ENCODE measurements at places on chromosomes 7 and 10.

- no peaks in the 10 kb centered on the region for H3K27me3 ChIP-seq
- no peak for DNase-seq
- H3K4me3 ChIP-seq: no peak overlapping the region
Measured at GRCh38 chr7:74037609-74038008, 9.6 kb downstream of the ELN start.

DNA sequence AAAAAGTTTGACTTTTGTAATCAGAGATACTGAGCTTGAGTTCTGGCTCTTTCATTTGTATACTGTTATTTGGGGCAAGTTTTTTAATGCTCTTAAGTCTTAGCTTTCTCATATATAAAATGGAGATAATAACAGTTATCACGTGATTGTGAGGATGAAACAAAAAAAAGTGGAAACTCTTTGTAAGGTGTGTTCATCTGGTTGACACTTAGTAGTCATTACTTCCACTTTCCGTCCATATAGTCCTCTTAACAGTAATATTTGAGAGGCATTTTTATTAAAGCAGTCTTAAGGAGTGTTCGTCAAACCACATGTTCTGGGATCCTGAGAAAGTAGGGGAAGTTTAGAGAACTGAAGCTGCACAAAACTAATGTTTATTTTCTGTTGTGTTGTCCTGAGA, 65.6 kb downstream of the PTEN start:
- peaks cover 36% of the 10 kb centered on the region for H3K36me3 ChIP-seq
- H3K27me3 ChIP-seq: no peaks in the 10 kb centered on the region
- peaks cover 50% of the 10 kb centered on the region for H3K4me1 ChIP-seq

- H3K4me3 ChIP-seq: no peak overlapping the region
- H3K27me3 ChIP-seq: no peaks in the 10 kb centered on the region
- H3K4me1 ChIP-seq: no peaks in the 10 kb centered on the region
- no peak for DNase-seq
- H3K27ac ChIP-seq: no peak overlapping the region
Measured at GRCh38 chr7:46885167-46885566, 696.7 kb downstream of the TNS3 start.

DNA sequence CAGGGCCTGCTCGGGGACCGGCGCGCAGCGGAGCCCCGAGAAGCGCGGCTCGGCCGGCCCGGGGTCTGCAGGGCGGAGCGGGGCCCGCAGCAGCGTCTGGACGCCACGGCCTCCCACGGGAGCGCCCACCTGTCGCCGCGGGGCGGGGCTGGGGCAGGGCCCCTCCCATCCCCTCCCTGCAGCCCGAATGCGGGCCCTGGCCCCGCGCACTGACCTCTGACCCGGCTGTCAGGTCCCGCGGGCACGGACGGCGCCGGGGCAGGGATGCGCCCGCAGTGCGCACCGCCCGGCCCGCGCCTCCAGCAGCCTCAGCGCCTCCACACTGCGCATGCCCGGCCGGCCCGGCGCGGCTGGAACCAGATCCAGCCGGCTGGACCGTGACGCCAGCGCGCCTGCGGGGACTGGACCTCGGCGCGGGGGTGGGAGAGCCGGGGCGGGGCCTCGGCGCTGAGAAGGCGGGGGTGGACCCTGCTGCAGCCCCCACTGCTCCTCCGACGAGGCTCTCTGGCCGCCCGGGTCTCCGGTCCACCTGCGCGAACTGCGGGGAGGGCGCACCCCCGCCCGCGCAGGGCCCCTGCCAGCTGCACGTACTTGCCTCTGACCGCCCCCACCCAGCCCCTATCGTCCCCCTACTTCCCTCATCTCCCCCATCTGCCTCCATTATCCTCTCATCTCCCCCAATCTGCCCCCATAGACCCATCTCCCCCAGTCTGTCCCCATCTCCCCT, 16.1 kb upstream of the GPR146 start:
- H3K36me3 ChIP-seq: peaks cover 27% of the 10 kb centered on the region
- H3K4me1 ChIP-seq: peaks cover 20% of the 10 kb centered on the region
- DNase-seq: peak; percentile 90
- no peaks in the 10 kb centered on the region for H3K27me3 ChIP-seq
- H3K4me3 ChIP-seq: peak overlapping the region; percentile 94

DNA sequence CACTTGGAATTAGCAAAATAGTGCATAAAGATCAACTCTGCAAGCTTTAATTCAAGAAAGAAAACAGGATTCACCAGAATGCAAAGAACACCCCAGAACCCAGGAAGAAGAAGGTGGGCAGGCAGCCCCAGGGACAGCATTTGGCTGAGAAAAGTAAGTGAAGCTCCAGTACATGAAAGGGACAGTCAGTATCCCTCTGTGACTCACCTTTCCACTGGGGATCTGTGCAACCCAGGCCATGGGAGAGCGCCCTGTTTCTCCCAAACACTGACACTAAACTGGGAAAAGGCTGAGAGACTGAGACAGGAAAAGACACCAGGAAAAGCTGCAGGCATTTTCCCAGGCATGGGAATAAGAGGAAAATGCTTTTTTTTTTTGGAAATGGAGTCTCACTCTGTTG, 28.2 kb downstream of the SNX13 start:
- no peak overlapping the region for H3K27ac ChIP-seq
- no peak for DNase-seq
- no peaks in the 10 kb centered on the region for H3K27me3 ChIP-seq
- peaks cover 5% of the 10 kb centered on the region for H3K36me3 ChIP-seq
- no peak overlapping the region for H3K4me3 ChIP-seq

- H3K27ac ChIP-seq: no peak overlapping the region
- no peak for DNase-seq
- no peaks in the 10 kb centered on the region for H3K27me3 ChIP-seq
Measured at GRCh38 chr10:103789161-103789560, 66.2 kb downstream of the SH3PXD2A start.

DNA sequence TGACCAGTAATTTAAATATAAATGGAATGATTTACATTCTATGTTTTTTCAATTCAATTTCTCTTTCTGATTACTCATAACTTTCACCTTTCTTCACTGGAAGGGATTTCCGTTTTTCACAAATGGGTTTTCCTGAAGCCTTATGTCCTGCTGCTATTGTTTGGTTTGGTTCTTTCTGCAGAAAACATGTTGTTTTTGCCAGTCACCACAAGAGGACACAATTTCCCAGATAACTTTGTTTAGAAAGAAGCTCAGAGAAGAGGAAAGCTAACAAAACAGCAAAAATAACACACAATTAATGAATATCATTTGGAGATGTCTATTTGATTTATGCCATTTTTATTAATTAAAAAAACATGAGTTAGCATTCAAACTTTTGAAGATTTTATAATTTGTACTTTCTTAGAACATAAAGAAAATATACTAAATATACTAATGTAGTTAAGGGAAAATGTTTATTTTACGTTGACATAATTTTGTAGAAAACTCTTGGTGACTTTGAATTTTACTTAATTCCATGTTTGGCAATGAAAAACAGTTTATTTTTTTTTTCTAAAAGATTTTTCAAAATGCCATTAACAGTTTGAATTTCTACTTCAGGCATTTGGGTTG, 4.6 kb upstream of the TWIST1 start:
- H3K27me3 ChIP-seq: no peaks in the 10 kb centered on the region
- peak; percentile 72 for DNase-seq
- no peak overlapping the region for H3K4me3 ChIP-seq
- peaks cover 2% of the 10 kb centered on the region for H3K36me3 ChIP-seq
- H3K27ac ChIP-seq: no peak overlapping the region

DNA sequence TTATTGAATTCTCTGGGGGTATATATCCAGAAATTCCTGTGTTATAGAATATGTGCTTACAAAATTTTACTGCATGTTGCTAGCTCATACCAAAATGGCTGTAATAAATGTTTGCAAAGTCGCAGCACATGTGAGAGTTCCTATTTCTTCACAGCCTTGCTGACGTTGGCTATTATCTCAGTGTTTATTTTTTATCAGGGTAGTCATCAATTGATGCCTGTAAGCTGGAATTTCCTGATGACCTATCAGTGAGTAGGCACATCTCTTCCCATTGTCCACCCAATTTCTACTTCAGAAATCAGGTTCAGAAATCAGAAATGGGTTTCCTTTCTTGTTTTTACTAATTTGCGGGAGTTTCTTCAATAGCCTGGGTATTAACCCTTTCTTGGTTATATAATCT, 268.1 kb upstream of the FZD8 start:
- H3K27ac ChIP-seq: peak overlapping the region; percentile 59
- peaks cover 31% of the 10 kb centered on the region for H3K4me1 ChIP-seq
- no peaks in the 10 kb centered on the region for H3K36me3 ChIP-seq
- H3K4me3 ChIP-seq: no peak overlapping the region
- peak; percentile 72 for DNase-seq
- H3K27me3 ChIP-seq: no peaks in the 10 kb centered on the region

GRCh38 chr7:16420649-16421332, 547 bp downstream of the CRPPA start:
- H3K27ac ChIP-seq: peak overlapping the region; percentile 89
- H3K27me3 ChIP-seq: no peaks in the 10 kb centered on the region
- DNase-seq: peak; percentile 90
- H3K4me3 ChIP-seq: peak overlapping the region; percentile 47
- H3K4me1 ChIP-seq: peaks cover 51% of the 10 kb centered on the region

- no peaks in the 10 kb centered on the region for H3K36me3 ChIP-seq
- no peak overlapping the region for H3K27ac ChIP-seq
Measured at GRCh38 chr7:1421020-1421790, 38.1 kb downstream of the MICALL2 start.

DNA sequence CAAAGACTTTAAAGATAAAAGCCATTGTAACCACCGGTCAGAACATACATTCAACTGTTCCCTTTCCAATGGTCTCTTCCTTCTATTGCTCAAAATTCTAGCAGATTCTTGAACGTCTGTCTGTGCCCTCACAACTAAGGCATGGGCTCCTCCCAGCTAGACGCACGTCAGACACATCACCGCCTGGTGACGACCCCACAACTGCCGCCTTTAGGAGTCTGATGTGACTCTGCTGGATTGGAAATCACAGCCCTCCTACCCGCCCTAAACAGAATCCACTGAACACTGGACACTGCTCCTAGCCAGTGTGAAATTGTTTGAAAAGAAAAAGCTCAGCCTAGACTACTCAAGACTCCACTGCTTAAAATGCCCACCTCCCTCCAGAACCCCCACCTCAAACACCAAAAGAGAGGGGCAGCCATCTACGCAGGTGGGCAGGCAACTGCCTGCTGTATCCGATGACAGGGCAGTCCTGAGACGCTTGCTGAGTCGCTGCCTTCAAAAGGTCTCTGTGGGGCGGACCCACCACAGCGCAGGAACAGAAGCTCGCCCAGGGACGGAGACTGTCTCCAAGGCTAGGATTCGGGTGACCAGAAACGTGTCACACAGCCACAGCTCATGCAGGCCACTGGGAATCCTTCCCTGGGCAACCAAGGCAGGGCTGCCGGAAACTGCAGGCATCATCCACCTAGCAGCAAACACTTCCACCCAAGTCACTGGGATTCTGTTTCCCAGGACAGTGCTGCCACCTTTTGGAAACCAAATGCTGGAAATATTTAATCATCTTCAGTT, 34.7 kb downstream of the GSDME start:
- H3K36me3 ChIP-seq: no peaks in the 10 kb centered on the region
- H3K27ac ChIP-seq: no peak overlapping the region
- DNase-seq: no peak
- no peaks in the 10 kb centered on the region for H3K4me1 ChIP-seq

DNA sequence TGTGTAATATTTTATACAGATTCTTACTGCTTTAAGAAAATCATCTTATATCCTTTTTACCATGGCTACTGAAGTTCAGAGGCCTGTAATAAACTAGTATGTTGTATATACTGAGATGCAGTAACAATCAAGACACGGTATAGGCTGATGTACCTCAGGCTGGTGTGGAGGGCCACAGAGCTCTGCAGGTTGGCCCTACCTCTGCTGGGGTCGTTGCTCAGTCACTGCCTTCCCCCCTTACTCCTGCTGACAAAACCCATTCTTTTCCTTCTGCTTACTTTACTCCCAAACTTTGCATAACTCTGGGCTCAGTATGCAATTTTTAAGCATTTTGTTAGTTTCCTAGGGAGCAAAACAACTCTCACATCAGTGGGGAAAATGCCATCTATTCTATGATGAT, 200.1 kb upstream of the FOXP2 start:
- H3K4me3 ChIP-seq: no peak overlapping the region
- no peak overlapping the region for H3K27ac ChIP-seq
- H3K27me3 ChIP-seq: no peaks in the 10 kb centered on the region
- no peaks in the 10 kb centered on the region for H3K4me1 ChIP-seq
- no peak for DNase-seq
- no peaks in the 10 kb centered on the region for H3K36me3 ChIP-seq

DNA sequence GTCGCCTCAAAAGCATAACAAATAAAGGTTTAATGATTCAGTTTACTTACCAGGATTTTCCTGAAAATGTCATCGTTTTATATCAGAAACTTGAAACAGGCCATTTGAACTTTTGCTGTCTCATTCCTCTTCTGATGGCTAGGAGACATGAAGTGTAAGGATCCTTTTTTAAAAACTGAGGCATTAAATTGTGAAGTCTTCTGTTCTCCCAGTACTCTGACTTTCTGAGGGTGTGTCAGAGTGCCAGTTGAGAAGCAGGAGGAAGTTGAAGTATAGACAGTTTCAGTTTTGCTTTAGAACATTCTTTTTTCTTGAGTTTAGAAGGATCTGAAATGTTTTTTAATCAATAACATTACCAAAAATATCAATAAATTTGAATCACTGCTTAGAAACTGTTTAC, at the start of gene SAMD9L:
Gene SAMD9L, minus strand, starts transcription at position 242 of the 400 bp plus-strand sequence. CDS start 12,414 bp downstream, outside the sequence.
- peaks cover 14% of the 10 kb centered on the region for H3K36me3 ChIP-seq
- H3K4me1 ChIP-seq: peaks cover 20% of the 10 kb centered on the region
- no peaks in the 10 kb centered on the region for H3K27me3 ChIP-seq
- no peak for DNase-seq
- peak within 1 kb of the TSS; percentile 33 for H3K4me3 ChIP-seq
- H3K27ac ChIP-seq: peak within 1 kb of the TSS; percentile 70

DNA sequence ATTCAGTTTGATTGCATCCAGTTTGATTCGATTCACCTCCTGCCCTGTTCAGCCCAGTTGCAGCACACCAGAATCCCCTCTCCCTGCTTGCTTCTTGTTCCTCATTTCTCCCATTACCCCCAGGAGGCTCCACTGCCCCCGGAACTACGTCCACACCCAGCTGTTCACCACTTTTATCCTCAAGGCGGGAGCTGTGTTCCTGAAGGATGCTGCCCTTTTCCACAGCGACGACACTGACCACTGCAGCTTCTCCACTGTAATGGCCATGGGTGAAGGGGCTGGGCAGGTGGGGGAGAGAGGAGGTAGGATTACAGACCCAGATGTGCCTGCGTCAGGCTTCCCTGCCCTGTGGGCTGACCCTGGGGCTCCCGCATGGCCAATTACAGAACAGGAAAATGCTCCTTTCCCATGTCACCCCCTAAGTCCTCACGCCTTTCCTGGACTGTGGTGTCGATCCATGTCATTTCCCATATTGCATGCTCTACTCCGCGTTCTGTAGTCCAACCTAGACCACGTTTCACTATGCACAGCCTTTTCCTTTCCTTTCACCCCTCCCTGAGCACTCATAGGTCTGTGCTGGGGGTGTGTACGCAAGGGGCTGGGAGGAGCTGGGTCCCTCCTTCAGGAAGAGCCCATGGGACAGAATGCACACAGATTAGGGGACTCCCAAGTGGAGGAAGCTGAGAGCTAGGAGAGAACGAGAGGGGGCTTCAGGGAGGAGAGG, 8.2 kb downstream of the GHRHR start:
- DNase-seq: no peak
- H3K27me3 ChIP-seq: peaks cover 2% of the 10 kb centered on the region
